GM12892 (cell line): ENCODE measurements at places on chromosomes 1 and 21.

DNA sequence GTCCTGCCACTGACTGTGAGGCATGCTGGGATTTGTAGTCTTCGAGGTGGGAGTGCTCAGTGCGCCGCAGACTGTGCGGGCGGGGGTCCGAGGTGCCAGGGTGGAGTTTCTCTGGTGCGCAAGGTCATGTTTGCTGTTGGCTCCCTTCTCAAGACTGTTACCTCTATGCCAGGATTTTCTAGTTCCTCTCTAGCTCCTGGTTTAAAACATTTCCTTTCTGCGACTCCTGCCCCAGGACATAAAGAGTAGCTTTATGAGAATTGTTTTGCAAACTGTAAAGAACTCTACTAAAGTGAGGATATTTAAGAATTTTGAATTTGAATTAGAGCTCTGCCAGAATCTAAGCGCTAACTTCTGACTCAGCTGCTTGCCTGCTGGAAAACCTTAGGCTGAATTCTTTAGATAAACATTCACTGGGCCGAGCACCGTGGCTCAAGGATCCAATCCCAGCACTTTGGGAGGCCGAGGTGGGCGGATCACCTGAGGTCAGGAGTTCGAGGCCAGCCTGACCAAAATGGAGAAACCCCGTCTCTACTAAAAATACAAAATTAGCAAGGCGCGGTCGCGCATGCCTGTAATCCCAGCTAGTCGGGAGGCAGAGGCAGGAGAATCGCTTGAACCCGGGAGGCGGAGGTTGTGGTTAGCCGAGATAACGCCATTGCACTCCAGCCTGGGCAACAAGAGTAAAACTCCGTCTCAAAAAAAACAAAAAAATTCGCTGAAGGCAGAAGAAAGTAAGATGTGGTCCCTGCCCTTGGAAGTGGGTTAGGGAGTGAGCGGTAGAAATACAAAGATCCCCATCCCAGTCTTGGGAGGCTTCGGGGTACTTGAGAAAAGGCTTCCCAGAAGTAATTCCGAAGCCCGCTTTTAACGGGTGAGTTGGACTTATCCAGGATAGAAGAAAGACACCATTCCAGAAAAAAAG is 992 bp upstream of the USP48 start:
- no peak for DNase-seq

DNA sequence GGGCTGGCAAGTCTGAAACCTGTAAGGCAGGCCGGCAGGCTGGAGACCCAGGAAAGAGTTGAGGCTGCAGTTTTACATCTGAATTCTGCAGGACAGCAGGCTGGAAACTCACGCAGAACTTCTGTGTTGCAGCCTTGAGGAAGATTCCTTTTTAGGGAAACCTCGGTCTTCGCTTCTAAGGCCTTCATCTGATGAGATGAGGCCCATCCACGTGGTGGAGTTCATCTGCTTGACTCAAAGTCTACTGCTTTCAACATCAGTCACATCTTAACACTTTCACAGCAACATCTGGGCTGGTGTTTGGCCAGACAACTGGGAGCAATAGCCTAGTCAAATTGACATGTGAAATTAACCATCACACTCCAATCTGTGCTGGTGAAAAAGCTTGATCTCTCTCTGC is 57.1 kb downstream of the EVA1C start:
- DNase-seq: no peak

- DNase-seq: no peak
These were observed 35.3 kb upstream of the CACYBP start for GRCh38 chr1:174964261-174964971.

DNA sequence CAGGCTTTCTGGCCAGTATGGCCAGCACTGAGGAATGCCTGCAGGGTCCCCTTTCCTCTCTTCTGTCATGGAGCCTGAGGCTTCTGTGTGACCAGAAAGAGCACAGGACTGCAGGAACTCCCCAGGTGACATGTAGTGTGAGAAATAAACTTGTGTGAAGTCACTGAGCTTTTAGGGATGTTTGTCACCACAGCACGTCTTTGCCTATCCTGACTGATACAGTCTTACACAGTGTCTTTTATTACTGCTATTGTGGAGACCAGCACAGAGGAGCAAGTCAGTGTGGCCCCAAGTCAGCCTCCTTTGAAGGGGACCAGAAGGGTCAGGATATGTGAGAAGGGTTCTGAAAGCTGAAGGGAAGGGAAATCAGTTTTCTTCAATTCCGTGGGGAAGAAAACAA is 102.5 kb downstream of the LAMC2 start:
- DNase-seq: no peak

DNA sequence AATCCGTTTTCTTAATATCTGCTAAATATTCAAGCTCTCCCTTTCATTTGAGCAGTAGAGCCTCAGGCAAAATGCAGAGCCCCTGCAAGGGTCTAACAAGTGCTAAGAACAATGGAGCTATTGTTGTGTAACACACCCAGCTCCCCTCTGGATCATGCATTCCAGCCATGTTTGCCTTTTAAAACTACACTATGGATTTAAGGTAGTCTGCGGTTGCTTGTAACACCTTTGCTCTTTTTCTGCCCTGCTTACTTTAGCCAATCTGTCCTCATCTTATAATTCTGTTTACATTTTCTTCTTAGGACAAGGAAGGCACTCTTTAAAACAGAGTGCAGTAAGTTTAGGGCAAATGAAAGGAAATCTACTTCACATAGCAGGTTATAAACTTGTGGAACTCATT is 60.0 kb upstream of the C1orf105 start:
- DNase-seq: no peak

GRCh38 chr1:94044290-94044790 is 76.6 kb downstream of the ABCA4 start:
- DNase-seq: no peak

DNA sequence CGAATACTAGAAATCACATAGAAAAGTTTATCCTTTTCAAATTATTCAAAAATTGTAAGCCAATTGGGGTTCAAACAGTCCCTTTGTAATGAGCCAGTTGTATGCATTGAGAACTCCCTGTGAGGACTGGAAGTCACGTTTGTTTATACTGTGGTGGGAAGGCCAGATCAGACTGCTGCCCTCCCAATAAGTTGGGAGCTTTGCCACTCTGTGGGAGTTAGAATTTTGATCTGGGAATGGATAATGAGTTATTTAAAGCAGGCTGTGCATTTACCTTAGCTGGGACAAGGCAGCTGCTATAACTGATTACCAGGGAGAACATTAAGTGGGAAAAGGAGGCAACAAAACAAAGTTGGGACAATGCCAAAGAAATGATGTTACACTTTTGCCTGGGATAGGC is 178.8 kb downstream of the SDCCAG8 start:
- no peak for DNase-seq

- no peak for DNase-seq
These were observed 124.3 kb upstream of the CACNA1E start for GRCh38 chr1:181359012-181359411.

- no peak for DNase-seq
These were observed 155.0 kb downstream of the TPR start for GRCh38 chr1:186220067-186220466.

GRCh38 chr1:199152676-199153075 is 513.8 kb downstream of the PTPRC start:
- no peak for DNase-seq

- DNase-seq: no peak
These were observed 153.4 kb downstream of the DHRS3 start for GRCh38 chr1:12464598-12465056.

- no peak for DNase-seq
These were observed 9.5 kb downstream of the FAM131C start for GRCh38 chr1:16063921-16064320.

DNA sequence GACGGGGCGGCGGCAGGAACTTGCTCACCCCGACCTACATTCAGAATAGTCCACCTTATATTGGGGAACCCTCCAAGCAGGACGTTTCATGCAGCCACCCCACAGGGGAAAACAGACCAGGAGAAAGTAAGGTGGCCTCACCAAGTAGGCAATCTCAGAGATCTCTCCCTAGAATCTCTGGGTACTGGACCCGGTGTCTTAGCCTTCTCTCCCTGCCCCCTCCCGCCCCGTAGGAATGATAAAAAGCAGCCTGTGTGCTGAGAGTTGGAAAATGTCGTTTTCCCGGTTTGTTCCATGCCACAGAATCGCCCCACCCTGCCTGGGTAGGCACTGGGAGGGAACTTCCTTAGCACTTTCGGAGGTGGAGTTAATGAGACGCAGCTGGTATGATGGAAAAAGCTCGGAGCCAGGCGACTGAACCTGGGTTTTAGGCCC is 789 bp upstream of the PTPN14 start:
- no peak for DNase-seq

DNA sequence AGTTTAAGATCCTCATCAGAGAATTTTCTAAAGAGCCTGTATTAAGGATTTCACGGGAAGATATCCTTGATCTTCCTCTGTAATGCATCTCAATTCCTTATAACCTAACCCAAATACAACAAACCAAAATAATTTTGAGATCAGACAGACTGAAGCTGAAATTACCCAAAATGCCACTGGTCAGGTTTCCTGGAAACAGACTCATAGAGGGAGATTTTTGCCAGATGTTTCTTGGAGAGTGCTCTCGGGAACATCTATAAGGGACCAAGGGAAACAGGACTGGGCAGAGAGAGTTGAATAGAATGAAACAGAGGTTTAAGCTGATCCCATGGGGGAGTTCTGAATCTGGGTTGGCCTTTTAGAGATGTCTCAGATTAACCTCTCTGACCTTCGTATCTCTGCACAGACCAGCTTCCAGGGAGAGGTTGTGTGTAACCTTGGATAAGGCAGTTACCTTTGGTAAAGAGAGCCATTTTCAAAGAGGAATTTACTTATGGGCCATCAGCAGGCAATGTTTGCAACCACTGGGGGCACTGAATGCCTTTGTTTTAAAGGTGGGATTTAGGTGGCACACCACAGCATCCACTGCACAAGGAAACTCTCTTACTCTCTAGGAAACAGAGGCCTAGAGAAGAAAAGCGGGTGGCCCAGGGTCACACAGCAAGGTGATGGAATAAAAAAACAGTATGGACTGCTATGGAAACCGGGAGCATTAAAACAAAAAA is 130.8 kb upstream of the SGIP1 start:
- DNase-seq: no peak

- no peak for DNase-seq
These were observed 4.4 kb downstream of the ATP5PB start for GRCh38 chr1:111453706-111454105.

DNA sequence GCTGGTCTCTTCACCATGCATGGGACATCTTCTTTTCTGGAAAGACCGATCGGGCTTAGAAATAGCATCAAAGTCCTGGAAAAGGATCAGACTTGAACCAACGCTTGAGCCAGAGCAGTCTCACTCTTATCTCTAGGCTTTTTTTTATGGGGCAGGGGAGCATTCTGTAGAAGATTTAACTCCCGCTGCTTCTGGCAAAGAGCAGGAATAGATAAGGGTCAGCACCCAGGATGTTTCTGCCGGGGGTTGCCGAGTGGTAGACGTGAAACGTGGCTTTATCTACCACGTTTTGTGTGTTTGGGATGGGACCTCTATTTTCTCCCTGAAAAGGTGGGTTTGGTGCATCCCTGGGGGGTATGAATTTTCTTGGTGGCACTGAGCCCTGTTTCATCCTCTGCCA is 18.8 kb downstream of the SPSB1 start:
- DNase-seq: no peak

GRCh38 chr1:30111431-30111830 is 612.0 kb downstream of the MATN1 start:
- DNase-seq: no peak

DNA sequence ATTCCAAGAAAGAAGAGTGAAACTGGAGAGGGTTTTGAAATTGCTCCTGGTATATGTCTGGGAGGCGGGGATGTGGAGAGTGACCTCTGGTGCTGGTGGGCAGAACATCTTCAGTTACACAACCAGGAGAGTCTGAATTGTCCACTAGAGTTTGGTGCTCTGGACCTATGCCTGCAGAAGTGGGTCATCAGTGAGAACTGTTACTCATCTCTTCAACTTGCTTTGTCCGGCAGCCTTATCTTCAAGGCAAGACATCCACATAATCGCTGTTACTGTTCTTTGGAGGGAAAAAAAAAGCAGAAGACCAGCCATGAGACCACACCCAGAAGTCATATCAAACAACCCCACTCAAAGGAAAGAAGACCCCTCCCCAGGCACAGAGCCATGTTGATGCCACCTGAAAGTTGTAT is 14.9 kb downstream of the SH2D1B start:
- DNase-seq: no peak

GRCh38 chr1:33649759-33650158 is 177.3 kb downstream of the ZSCAN20 start:
- no peak for DNase-seq

GRCh38 chr21:22351076-22351475 is 1352.9 kb downstream of the NCAM2 start:
- no peak for DNase-seq

DNA sequence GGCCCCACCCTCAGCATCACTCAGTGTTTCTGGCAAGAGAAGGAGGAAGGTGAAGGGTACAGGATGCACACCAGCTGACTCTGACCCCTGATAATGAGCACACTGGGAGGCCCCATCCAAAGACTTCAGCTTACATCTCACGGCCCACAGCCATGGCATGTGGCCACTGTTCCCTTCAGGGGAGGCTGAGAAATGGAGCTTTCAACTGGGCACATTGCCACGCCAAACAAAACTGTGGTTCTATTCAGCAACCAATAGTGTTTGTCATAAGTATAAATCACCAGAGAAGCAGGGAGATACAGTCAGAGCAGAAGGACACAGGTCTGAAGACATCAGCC is 12.7 kb upstream of the TRAF3IP3 start:
- DNase-seq: no peak

GRCh38 chr1:166470014-166470413 is 303.2 kb upstream of the FAM78B start:
- DNase-seq: no peak

DNA sequence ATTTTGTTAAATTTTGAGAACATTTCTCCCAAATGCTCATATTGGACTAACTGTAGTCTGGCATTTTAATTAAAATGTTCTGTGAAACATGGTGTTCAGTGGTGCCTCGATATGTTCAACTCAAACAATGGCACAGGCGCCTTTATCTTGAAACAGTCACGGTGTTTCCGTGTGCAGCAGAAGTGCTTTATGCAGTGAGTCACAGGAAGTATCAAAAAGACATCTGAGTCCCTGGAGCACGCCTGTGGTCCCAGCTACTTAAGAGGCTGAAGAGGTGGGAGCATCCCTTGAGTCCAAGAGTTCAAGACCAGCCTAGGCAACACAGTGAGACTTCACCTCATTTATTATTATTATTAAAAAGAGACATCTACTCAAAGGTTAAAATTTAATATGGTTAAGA is 52.2 kb downstream of the GREM2 start:
- DNase-seq: no peak

DNA sequence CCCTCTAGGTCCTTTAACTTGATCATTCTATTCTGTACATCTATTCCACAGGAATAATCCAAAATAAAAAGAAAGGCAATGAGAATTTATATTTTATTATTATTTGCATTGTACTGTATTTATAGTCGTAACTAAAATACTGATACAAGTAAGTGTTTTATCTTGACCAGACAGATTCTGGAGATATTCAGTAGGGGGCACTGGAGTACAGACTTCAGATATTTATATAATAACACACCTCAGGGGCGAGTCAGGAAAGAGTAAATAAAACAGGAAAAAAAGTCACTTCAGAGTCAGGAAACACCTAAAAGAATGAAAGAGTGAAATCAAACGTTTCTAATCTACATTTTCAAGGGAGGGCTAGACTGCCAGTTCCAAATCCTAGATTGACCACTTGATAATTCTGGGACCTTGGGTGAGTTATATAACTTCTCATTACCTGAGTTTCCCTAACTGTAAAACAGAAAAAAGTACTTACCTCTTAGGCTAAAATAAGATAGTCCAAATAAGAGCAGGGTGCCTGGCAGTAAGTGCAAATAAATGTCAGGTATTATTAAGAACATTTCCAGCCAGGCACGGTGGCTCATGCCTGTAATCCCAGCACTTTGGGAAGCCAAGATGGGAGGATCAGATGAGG is 31.1 kb upstream of the MTF1 start:
- no peak for DNase-seq
